ENCODE measurements at places on chromosomes 6 and 20. TPM values are rescaled to one million over a fixed set of nuclear protein-coding genes. Genes with fewer than 3 reads are reported as not detected.

Gene HCRTR2
- not detected for total RNA-seq

Gene SLC44A4
- not detected for total RNA-seq

Gene CALHM6
- 0.23 TPM for total RNA-seq

Gene SLC17A3
- total RNA-seq = not detected

Gene TINAG
- not detected for total RNA-seq

Gene MYH7B
- 0.47 TPM for total RNA-seq

Gene CRNKL1
- 21.3 TPM for total RNA-seq

Gene SERPINB6
- total RNA-seq = 49.3 TPM

Gene IP6K3
- not detected for total RNA-seq

Gene NUS1
- total RNA-seq = 16.5 TPM

Gene PBX2
- 24.7 TPM for total RNA-seq

Gene RAMACL
- total RNA-seq = 1.1 TPM

Gene OR2H1
- not detected for total RNA-seq

Gene NKX2-2
- total RNA-seq = not detected

Gene GHRH
- total RNA-seq = not detected

Gene ETV7
- 0.75 TPM for total RNA-seq

Gene LY6G6F
- total RNA-seq = not detected

Gene FOXC1
- total RNA-seq = 0.59 TPM

Gene SYNJ2
- 64.1 TPM for total RNA-seq

Gene PRPH2
- total RNA-seq = 2.2 TPM

Gene POM121L2
- not detected for total RNA-seq

Gene KHDC1
- 5.4 TPM for total RNA-seq

Gene RNF144B
- 0.68 TPM for total RNA-seq

Gene HLA-DRB5
- not detected for total RNA-seq

Gene ATP6V1G2
- total RNA-seq = 2.6 TPM

Gene MTG2
- total RNA-seq = 18.3 TPM

All from smooth muscle cell of the coronary artery (primary cell).